H4 (cell line): ENCODE measurements at places on chromosomes 1 and 21. TPM values are rescaled to one million over a fixed set of nuclear protein-coding genes. Genes with fewer than 3 reads are reported as not detected.

Gene KRTAP19-1
- not detected in 2 replicates for total RNA-seq

- DNase-seq = no peak
These were observed 9.9 kb upstream of the ANKRD13C start for GRCh38 chr1:70364439-70364838.

Gene CYP4A22
- total RNA-seq = not detected in 2 replicates

DNA sequence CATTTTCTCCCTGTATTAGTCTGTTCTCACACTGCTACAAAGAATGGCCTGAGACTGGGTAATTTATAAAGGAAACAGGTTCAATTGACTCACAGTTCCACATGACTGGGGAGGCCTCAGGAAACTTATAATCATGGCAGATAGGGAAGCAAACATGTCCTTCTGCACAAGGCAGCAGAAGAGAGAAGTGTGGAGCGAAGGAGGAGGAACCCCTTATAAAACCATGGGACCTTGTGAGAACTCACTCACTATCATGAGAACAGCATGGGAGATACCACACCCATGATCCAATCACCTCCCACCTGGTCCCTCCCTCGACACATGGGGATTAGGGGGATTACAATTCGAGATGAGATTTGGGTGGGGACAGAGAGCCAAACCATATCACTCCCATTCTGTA is 35.2 kb upstream of the EEIG2 start:
- no peak for DNase-seq

DNA sequence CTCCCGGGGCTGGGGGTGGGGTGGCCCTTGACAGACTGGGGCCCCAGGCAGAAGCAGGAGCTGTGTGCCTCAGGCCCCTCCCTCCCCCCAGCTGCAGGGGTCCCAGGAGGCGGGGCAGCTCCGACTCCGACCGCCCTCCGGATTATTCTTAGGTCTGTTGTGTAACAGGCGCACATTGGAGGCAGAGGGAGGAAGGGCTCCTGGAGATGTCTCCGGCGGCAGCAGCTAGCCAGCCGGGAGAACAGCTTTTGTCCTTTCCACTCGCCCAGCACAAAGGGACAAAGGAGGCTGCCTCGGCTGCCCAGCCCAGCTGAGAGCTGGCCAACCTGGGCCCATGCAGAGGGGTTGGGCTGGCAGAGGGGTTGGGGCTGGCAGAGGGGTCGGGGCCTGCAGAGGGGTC is 29.7 kb upstream of the PLCH2 start:
- no peak for DNase-seq

DNA sequence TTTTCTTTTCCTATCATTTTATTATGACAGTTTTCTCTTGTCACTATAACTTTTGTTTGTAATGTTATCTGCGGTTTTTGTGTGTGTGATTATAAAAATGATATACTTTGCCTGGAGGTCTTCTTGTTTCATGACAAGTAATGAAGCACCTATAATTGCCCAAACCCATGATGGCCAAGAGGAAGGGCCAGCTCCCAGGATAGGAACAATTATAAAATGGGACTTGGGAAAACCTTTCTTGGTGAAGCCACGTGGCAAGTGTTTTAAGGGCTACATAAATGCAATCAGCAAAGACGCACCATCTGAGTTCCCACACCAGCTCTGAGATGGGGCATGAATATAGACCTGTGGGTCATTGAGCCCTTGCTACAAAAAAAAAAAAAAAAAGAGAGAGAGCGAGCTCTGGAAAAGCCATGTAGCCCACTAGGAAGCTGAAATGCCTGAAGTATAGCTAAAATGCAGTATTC is 462.6 kb upstream of the RUNX1 start:
- peak; percentile 68 for DNase-seq

Gene NUAK2
- 0.92 and 1.0 TPM in 2 replicates for total RNA-seq

Gene AZIN2
- 3.9 and 5.8 TPM in 2 replicates for total RNA-seq

DNA sequence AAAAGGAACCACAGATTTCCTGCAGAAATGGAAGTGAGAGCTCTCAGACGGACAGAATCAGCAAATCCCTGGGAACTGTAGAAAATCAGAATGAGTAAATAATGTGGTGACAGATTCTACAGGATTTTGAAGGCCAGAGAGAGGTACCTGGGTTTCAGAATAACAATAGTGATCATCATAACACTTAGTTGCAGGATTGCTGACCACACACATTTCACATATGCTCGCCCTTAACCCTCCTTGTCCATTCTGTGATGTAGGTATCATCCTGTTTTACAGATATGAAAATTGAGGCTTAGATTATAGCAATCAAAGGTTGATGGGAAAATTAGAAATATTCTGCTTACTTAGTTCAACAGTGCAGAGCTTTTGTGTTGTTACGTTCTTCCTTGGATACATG is 97.9 kb upstream of the HOOK1 start:
- DNase-seq = no peak

Gene DEPDC1
- total RNA-seq = 53.8 and 81.0 TPM in 2 replicates

Gene FMOD
- 0.10 TPM in 1 of 2 replicates, not detected in the other for total RNA-seq

Gene ZDHHC18
- total RNA-seq = 13.8 and 15.9 TPM in 2 replicates

DNA sequence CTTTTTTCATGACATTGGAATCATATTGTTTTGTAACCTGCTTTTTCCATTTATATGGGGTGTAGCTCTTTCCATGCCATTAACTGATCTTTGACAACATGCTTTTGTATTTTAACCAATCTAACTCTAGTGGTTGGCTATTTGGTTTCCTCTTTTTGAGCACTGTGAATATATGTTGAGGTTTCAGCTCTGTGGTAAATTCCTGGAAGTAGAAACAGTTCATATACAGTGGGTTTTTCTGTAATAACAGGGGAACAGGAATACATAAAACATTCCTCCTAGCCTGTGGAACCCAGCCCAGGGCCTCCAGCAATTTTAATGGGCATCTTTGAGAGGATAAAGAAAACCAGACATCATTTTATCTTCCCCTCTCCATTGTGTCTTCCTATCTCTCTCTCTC is 17.4 kb downstream of the AZIN2 start:
- peak; percentile 33 for DNase-seq

GRCh38 chr1:234610061-234610665 is at the start of gene IRF2BP2:
TSS of gene IRF2BP2 (minus strand) at chr1:234610178. CDS start at chr1:234609494, 684 bp downstream.
- peak; percentile 81 for DNase-seq

GRCh38 chr1:165312591-165312990 is 43.9 kb downstream of the LMX1A start:
- no peak for DNase-seq

GRCh38 chr1:3668585-3669300 is 16.4 kb downstream of the TP73 start:
- peak; percentile 63 for DNase-seq

Gene TRIM58
- not detected in 2 replicates for total RNA-seq

- no peak for DNase-seq
These were observed 670.6 kb upstream of the PKN2 start for GRCh38 chr1:88013485-88013884.

DNA sequence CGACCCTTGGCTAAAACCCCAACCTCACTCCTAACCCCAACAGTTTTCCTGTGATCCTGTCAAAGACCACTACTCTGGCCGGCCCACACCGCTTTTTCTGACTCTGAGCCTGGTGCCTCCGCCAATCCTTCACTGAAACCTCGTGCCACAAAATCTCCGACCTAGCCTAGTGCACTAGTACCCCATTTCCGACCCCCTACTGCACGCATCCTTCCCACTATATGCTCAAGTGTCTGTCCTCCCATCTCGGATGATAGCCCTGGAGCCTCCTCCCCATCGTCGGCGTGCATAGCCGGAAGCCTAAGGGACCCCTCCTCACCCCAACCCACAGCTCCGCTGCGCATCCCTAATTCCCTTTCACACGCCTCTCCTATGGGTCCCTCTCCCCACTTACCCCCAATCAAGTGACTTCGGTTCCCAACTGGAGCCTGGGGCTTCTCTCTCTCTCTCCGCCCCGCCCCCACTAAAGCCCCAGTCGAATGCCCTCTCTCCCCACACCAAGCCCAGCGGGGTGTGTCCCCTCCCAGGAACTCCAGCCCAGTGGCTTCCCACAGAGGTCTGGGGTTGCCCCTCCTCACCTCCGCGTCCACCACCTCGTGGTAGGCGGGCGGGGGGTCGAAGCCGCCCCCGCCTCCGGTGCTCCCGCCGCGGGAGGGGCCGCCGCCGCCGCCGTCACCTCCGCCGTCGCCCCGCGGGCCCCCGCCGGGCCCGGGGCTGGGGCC is 791 bp downstream of the USP24 start:
- no peak for DNase-seq

Gene ZSWIM5
- 1.3 and 1.6 TPM in 2 replicates for total RNA-seq

GRCh38 chr1:66464802-66465201 is 69.2 kb upstream of the SGIP1 start:
- peak; percentile 13 for DNase-seq

DNA sequence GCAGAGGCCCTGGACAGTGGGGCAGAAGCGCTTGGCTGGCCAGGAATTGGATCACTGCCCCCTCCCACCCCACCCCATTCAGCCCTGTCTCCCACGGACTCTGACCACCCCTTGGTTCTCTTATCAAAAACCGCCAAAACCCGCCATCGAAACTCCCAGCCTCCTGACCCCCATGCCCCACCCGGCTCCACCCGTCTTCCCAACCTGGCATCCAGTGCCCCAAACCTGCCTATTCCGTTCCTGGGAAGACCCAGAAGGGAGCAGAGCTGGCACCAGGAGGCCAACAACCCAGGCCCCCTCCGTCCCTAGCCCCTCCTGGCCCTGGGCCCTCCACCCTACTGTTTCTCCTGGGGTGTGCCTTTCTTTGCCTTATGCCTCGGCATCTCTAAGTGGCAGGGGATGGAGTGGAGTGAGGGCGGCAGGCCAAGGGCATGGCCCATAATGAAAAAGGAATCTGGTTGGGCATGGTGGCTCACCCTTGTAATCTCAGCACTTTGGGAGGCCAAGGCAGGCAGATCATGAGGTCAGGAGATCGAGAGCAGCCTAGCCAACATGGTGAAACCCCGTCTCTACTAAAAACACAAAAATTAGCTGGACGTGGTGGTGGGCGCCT is 16.5 kb upstream of the EPHA2 start:
- no peak for DNase-seq

DNA sequence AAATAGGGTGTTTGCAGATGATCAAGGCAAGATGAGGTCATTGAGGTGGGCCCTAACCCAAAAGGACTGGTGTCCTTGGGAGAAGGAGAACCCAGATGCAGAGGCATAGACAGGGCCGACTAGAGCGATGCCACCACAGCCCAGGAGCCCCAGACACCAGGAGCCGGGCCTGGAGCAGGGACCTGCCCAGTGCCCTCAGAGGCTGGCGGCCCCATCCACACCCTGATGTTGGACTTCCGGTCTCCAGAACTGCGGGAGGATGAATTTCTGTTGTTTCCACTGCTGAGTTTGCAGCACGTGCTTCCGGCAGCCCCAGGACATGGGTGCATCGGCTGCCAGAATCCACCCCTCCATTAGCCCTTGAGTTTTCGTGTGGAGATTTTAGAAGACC is 7.2 kb upstream of the ACTRT2 start:
- DNase-seq = no peak

GRCh38 chr21:17053321-17053720 is 459.5 kb upstream of the CXADR start:
- no peak for DNase-seq

DNA sequence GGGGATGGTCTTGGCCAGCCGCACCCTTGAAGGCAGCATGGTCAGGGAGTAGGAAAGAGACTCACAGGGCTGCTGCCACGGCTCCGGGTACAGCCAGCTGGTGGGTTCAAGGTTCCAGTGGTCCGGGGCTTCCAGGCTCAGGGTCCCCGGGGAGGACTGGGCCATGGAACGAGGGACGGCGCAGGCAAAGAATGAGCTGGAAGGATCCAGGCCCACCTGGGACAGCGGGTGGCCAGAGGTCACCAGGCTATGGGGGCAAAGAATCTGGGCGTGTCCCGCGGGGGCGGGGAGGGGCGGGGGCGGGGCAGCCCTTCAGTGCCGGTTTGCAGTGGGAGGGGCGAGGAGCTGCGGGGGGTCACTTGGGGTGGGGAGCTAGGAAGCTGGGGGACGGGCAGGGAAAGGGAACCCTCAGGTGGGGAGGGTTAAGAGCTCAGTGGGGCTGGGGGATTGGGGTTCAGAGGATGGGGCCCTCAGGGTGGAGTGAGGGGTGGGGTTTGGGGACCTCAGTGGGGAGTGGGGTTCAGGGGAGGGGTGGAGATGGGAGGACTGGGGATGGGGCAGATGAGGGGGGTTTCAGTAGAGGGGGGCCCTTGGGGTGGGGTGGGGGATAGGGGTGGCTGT is at the start of gene DNMT3L:
DNMT3L (minus strand) TSS at position 223 of the 621 bp plus-strand sequence. CDS start 638 bp downstream, outside the sequence.
- DNase-seq = no peak

Gene RGS7
- 0.23 TPM in 1 of 2 replicates, not detected in the other for total RNA-seq

- DNase-seq = peak; percentile 38
These were observed 72.1 kb downstream of the DNM3 start for GRCh38 chr1:171913385-171913784.

Gene GSTM1
- total RNA-seq = not detected in 2 replicates

DNA sequence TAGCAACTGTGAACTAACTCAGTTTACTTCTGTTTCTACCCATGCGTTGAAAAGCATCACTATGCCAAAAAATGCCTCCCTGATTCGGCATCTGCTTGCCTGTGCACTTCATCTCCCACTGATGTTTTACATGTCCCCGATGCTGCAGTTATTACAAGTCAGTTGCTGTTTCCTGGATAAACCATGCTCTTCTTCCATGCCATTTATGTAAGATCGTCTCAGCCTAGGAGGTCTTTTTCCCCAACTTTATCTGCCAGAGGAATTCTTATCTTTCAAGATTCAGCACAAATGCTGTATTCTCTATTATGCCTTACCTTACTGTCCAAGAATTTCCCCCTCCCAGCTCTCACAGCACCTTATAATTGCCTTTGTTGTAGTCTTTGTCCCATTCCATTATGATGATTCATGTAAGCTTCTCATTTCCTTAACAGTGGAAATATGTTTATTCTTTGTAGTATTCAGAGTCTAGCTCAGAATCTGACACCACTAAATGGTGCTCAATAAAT is 30.0 kb downstream of the PRKACB start:
- DNase-seq = peak; percentile 28

Gene NHLH1
- total RNA-seq = 0.04 TPM in 1 of 2 replicates, not detected in the other

GRCh38 chr1:94532077-94532476 is 9.5 kb downstream of the F3 start:
- no peak for DNase-seq

DNA sequence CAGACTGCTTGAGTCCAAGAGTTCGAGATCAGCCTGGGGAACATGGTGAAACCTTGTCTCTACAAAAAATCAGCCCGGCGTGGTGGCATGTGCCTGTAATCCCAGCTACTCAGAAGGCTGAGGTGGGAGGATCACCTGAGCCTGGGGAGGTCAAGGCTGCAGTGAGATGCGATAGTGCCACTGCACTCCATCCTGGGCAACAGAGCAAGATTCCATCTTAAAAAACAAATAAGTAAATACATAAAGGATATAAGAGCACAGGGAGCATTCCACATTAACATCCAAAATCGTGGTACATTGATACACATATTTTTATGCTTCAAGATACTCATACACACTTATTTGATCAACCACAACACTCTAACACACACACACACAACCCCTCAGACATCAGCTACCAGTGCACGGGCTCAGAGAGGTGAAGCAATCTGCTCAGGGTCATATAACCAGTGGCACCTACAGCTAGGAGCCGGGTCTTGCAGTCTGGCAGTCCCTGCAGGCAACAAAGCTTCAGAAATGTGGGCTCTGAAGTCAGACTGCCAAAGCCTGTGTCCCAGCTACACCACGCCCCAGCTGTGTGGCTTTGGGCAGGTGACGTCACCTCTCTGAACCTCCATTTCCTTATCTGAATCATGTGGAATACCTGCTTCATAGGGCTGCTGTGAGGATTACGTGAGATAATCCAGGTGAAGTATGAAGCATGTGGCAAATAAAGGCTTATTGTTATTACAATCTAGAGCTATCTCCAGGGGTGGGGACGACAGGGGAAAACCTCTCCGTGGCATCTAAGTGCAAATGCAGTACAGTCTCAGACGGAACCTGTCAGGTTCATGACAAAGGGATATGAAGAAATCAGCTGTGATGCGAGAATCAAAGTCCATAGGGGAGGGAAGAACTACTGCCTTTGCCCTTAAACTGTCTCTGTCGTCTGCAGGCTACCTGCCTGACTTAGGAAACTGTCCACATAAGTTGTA is 4.8 kb upstream of the CRYBG2 start:
- no peak for DNase-seq

GRCh38 chr1:7681401-7681800 is 89.7 kb upstream of the VAMP3 start:
- no peak for DNase-seq
